ENCODE measurements at places on chromosomes 2 and 18.
A peak's percentile ranks its signal among the peaks of the same experiment; 100 is the strongest.

DNA sequence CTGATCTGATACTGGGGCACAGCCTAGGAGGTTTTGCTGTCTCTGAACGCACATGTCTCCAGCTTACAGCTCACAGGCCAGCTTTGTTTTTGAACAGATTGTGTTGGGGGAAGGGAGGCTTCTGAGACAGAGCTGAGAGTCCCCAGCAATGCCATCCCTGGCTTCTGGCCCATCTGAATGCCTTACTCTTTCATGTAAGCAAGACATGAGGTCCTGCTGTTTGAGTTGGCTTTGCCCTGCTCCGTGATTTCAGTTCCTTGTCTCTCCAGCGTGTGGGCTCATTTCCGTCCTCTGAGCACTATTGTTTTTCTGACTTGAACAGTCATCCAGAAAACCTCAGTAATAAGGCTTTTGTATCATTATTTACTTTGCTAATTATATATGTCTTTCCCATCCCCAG lies 194.9 kb upstream of the TNP1 start:
- no peak for DNase-seq

DNA sequence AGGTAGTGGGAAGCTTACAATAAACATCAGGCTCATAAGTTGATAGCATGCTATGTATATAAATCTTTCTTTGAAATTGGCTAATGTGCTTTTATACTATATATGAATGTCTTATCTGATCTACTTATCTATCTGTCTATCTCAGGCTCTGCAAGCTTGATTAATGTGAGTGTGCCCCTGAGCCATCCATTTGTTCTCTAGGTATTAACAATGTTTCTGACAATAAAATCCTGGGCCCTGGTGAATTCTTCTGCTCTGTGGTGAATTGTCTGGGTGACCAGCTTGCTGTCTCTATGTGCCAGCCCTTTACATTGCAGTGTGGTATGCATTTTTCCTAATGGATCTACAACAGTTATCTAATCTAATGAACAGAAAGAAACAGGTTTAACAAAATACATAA lies 295.9 kb downstream of the HRH4 start:
- DNase-seq = no peak

DNA sequence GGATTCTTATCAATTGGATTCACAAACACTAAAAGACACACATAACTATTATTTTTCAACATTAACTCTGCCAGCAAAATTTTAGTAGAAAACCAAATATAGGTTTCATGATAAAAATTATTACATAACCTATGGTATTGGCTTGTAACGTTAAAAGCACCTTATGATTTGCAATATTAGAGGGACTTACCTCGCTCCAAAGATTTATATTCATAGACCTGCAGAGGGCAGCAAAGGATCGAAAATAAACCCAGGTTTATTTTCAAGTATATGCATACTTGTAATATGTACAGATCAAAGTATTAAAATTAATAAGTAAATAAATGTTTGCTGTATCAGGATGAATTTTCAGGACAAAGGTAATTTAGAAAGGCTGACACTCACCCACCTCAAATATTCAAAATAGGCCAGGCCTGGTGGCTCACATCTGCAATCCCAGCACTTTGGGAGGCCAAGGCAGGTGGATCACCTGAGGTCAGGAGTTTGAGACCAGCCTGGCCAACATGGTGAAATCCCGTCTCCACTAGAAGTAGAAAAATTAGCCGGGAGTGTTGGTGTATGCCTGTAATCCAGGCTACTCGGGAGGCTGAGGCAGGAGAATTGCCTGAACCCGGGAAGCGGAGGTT lies 45.3 kb downstream of the LRPPRC start:
- peak; percentile 6 for DNase-seq

GRCh38 chr2:43078781-43079755 lies 147.3 kb downstream of the ZFP36L2 start:
- no peak for DNase-seq

GRCh38 chr2:134245340-134245984 lies 8.4 kb upstream of the MGAT5 start:
- peak; percentile 77 for DNase-seq

DNA sequence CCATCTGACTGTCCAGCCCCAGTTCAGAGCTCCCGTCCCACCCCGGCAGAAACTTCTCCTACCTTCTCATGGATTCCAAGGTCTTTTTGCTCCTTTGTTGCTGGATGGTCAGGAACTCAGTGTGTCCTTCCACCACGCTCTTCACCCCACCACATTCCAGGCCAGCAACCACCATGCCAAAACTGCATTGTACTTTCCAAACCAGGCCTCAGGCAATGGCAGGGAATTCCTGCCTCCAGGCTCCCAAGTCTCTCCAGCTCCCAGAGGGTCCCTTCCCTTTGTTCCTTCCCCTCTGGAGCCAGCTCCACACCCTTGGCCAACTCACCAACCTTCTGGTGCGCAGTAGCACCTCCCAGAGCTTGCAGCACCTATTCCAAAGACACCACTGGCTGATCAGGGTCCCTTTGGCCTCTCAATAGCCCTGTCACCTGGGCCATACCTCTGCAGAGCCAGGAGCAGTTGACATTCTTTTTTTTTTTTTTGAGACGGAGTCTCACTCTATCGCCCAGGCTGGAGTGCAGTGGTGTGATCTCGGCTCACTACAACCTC lies 8.1 kb downstream of the CHMP1B start:
- no peak for DNase-seq

DNA sequence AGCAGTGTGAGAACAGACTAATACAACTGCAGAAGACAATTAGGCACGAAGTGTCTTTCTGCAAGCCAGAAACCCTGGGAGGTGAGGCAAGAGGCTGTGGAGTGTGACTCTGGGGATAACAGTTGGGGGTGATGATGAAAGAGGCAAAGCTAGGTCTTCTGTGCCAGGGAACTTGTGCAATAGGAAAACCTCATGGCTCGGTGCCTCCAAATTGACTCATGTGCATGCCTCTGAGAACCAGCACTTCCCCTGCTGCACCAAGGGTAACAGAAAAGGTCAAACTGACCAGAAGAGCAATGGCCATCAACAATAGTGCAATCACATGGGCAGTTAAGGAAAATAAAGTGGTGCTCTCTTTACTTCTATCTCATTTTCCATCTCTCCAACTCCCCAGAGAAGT lies 136.4 kb downstream of the SCG2 start:
- DNase-seq = no peak

- DNase-seq = no peak
These were observed 329.3 kb downstream of the ETAA1 start for GRCh38 chr2:67726416-67726815.

DNA sequence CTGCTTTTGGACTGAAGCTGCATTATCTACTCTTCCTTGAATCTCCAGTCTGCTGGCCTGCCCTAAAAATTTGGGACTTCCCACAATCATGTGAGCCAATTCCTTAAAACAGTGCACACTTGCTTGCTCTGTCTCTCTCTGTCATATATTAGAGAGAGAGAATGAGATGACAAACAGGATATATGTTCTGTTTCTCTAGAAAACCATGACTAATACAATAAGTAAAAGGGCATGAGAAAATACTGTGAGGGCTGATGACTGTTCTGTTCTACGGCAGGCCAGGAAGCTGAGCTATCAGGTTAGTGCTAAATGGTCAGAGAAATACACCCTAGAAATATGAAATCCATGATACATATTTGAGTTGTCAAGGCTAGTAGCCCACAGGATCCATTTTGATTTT lies 1896.8 kb upstream of the CELF4 start:
- DNase-seq = no peak

DNA sequence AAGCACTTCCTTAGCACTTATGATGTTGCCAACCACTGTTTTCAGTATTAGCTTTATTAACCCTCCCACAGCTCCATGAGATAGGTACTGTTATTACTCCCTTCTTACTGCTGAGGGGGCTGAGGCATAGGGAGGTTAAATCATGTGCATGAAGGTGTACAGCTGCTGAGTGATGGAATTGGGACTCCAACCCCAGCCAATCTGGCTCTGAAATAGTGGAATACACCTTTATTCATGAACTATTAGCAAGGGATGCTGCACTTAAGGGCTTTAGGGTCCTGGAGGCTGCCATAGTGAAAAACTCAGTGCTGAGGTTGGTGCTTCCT lies 19.2 kb downstream of the SMARCAL1 start:
- no peak for DNase-seq

GRCh38 chr2:45458909-45459563 lies 152.0 kb downstream of the SRBD1 start:
- DNase-seq = no peak

DNA sequence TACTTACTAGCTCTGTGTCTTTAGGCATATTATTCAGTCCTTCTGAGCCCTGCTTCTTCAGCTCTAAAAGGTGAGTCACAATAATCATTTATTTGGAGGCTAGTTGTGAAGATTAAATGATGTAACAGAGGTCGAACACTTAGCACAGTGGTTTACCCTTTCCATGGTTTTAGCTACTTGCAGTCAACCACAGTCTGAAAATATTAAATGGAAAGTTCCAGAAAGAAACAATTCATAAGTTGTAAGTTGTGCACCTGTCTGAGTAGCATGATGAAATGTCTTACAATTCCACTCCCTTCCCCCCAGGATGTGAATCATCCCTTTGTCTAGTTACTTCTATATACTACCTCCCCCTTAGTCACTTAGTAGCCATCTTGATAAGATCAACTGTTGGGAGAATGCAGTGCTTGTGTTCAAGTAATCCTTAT lies 217.6 kb upstream of the THUMPD2 start:
- no peak for DNase-seq

DNA sequence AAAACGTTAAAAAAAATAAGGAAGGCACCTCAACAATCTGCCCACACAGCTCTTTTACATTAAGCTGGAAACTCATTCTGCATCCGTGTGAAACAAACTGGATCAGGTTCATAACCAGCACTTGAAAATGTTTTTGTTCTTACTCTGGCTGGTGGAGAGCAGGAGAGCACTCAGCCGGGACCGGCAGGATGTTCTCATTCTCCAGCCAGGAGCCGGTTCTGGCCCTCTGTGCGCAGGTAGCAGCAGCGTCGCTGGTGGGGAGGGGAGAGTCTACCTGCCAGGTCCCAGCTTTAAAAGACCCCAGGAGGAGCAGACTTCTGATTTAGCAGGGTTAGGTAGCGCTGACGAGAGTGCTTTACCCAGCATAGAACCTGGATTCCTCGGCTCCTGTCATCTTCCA lies 834.9 kb upstream of the SALL3 start:
- DNase-seq = no peak

DNA sequence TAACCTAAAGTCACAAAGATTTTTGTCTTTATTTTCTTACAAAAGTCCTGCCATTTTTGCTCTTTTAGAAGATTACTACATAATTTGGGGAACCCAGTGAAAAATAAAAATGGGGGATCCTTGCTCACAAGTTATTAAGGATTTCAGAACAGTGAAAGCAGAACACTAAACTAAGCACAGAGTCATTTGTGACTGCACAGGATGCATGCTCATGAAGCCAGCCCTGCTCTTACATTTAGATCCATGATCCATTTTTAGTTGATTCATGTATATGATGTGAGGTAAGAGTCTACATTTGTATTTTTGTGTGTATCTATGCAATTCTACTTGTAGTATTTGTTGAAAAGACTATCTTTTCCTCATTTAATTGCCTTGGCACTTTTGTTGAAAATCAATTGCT lies 21.8 kb downstream of the SP140L start:
- DNase-seq = no peak

DNA sequence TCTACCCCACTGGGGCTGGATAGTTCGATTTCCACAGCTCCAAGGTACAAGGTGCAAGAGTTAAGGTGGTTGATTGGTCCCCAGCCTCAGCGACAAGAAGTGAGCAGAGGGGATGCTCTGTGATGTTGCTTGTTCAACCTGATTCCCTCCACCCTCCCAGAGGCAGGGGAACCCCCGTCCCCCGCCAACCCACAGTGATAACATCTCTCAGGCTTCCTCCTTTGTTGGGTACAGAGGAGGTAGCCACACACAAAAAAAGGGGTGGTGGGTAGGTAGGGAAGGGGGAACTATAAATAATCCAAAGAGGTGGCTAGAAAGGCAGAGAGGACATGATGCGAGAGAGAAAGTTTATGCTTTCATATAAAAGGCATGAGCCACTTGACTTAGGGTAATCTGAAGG lies 192.9 kb upstream of the POU3F3 start:
- no peak for DNase-seq

- DNase-seq = no peak
These were observed 74.9 kb downstream of the ORC4 start for GRCh38 chr2:147945660-147946059.

DNA sequence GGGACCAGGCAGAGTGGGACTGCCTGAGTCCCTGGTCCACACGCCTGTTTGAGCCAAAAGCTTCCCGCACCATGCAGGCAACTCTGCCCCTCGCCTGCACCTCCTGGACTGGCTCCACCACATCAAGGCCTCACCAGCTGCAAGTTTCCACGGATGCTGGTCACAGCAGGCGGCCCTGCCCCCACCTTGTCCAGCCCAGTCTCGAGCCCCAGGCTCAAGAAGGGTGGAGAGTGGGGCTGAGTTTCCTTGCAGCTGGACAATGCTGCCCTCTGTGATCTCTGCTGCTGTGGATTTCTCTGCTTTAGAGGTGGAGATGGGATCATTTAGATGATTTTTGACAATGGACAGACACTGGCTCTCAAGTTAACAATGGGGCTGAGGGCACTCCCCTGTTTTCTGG lies 74.9 kb downstream of the MTCL1 start:
- no peak for DNase-seq

DNA sequence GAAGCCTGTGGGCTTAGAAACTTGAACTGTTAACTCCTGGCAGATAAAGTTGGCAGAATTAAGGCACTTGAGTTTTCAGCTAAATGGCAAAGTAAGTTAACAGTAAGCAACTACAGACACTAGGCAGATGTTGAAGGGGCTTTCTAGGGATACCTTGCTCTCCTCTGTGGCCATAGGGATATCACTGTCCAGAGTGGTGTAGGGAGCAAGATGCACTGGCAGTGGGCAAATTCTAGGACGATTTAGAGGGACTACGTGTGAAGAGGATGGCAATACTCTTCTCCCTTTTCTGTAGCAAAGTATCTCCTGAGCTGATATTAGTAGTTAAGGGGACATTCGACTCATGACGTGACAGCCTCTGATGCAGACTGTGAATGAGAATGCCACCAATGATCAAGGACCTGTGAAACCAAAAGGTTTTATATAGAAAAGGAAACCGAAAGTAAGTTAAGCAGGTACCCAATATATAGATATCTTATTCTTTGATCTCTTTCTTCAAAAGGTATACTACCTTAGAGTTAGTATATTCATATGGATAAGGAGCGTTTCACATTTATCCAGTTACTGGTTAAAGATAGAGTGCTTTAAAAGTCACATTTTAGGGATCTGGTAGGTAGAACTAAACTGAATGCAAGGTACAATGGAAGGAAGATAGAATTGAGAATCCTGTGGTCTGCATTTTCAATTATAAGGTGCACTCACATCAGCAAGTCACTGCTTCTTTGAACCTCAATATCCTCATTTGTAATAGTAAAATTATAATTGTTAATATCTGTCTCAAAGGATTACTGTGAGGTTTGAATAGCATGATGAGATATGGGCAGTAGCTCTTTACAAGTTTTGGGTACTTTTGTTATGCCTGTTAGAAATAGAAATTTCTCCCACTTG lies 106.4 kb downstream of the KCNH7 start:
- DNase-seq = no peak

- DNase-seq = no peak
These were observed 898.2 kb downstream of the NRXN1 start for GRCh38 chr2:50133766-50134165.

GRCh38 chr2:100972452-100972851 lies 29.6 kb upstream of the RPL31 start:
- DNase-seq = no peak

- no peak for DNase-seq
These were observed 5.9 kb downstream of the PPP3R1 start for GRCh38 chr2:68246396-68246795.

All from effector CD4-positive, alpha-beta T cell (primary cell).